ENCODE measurements at places on chromosomes 12 and 14.

DNA sequence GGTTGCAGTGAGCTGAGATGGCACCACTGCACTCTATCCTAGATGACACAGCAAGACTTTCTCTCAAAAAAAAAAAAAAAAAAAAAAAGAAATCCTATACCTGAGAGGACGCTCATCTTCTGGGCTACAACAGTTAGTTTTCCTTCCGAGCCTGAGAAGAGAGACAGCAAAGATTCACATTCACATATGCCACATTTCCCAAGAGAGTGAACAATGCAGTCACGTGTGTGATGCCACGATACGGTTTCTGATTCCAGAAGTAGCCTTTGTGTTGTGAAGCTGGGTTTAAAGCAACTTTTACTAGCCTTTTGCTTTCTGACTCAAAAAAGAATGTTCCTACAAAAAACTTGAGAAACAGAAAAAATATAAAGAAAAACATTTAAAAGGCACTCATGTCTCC lies 19.5 kb downstream of the GCN1 start:
- no peak for DNase-seq

- DNase-seq: no peak
These were observed 2.1 kb downstream of the RNF10 start for GRCh38 chr12:120536064-120536791.

DNA sequence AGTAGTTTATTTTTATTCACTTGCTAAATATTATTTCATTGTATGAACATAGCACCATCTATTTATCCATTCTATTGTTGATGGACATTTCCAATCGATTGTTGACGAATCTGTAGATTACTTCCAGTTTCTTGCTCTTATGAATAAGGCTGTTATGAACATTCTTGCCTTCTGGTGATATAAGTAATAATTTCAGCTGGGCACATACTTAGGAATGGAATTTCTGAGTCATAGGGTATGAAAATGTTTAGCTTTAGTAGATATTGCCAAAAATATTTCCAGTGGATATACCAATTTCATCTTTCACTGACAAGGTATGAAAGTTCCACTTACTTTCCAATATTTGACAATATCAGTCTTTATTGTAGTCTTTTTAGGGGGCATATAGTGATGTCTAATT lies 468.5 kb downstream of the ETNK1 start:
- no peak for DNase-seq

DNA sequence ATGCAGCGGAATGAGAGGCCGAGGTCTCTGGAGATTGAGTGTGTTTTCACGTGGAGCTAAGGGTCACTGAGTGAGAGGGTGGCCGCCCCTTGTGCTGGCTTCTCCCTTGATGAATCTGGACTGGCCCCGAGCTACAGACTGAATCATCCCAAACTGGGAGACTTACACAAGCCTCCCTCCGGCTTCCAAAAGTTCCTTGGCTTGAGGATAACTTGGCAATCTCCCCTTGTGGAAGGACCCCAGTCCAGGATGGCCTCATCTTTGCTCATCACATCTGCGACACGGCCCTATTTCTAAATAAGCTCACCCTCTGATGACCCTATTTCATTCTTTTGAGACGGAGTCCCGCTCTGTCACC lies 41.5 kb upstream of the FBRSL1 start:
- no peak for DNase-seq

- no peak for DNase-seq
These were observed 158.9 kb downstream of the GPR65 start for GRCh38 chr14:88163731-88164255.

GRCh38 chr14:34329301-34329700 lies 132.7 kb downstream of the SPTSSA start:
- no peak for DNase-seq

GRCh38 chr14:73249564-73250316 lies 12.4 kb downstream of the PAPLN start:
- DNase-seq: no peak

- no peak for DNase-seq
These were observed 4.7 kb upstream of the SLC2A13 start for GRCh38 chr12:40110586-40110985.

Data from mesenteric fat pad (tissue), 1 donor.